ENCODE measurements at places on chromosomes 12 and 14.

DNA sequence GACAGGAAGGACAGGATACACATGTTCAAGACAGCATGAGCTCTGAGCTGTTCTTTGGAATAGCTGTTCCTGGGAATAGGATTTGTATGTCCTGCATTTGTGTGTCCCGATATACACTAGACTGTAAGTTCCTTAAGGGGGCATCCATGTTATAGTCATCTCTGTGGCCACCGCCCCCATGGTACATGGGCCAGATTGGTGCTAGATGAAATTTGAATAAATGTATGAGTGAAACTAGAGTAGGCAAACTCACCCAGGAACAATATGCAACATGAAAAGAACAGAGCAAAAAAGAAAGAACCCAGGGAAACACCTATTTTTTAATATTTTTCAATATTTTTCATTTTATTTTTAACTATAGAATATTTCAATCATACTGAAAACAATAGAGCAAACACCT, 25.1 kb upstream of the KRT77 start:
- DNase-seq, result no peak

DNA sequence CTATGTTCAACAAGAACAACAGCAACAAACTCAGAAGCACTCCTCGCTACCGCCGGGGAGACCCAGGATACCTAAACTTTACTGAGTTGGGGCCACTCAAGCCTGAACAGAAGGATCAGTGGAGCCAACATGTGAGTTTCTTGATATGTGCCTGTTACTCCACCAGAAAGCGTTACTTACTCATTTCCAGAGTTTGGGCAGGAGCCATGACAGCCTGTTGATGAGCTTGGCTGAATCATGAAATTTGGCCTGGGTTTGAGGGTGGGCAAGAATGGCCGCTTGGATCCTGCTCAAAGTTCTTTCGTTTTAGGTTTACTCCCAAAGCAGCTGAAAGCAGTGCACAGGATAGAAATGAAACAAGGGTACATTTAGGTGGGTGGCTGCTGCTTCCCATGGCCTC, 12.0 kb upstream of the GALNT6 start:
- no peak for DNase-seq

- DNase-seq, result no peak
These were observed 218.1 kb upstream of the HMGA2 start for GRCh38 chr12:65606008-65606766.

GRCh38 chr14:79543967-79544697, 667.2 kb downstream of the DIO2 start:
- DNase-seq, result no peak

GRCh38 chr12:4951601-4952000, 41.9 kb downstream of the KCNA1 start:
- DNase-seq, result no peak

DNA sequence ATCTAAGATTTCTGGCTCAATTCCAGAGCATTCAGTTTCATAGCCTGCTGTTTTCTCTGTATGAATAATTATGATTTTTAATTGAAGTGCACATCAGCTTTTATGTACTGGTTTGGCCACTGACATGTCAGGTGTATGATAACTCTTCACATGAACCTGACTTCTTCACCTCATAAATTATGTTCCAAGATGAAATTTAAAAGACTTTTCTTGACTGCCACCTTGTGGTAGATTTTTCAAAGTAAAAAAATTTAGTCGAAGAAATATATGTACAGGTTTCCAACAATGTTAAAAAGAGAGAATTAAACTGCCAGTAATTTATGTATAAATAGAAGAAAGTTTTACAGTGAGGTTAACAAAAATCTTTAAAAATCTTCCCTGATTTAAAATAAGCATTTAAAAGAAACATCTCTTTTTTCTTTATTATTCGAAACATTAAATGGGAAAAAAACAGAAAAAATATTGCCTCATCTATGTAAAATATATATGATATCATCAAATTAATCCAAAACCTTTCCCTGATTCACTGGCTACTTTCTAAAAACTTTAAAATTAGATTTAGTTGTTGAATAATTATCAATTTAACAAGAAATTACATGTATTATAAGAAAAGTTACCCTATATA, 124.9 kb upstream of the ATXN7L3B start:
- DNase-seq, result no peak
